Fibroblast of mammary gland (primary cell): ENCODE measurements at places on chromosomes 1 and 21.

DNA sequence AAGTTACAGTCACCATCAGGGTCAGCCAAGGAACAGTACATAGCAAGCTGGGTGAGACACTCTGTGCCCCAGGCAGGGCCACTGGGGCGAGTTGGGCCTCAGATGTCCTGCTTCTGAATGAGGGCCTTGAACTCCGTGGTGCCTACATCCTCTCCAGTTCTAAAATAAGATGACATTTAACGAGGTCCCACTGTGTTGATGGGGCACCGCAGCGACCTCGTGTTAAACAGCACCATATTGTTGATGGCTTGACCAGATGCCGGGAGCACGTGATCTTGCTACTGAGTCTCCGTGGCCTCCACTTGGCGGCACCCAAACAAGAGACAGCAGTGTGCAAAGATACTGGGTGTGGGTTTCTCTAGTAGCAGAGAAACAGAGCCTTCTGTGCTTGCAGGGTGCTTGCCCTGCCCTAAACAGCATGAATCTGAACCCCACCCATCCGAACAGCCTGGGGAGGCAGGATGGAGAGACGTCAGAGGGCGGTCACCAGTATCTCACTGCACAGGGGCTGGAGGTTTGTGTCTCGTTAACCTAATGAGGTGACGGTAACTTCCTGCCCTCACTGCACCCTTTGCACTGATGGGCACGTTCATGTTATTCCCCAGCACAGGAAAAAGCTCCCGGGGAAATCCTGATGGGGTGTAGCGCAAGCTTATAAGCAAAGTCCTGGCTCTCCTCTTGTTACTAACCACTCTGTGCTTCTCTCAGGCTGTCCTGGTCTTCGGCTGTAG lies 324.4 kb downstream of the AJAP1 start:
- DNase-seq: no peak

- DNase-seq: no peak
These were observed 11.1 kb downstream of the PRXL2B start for GRCh38 chr1:2597441-2598328.

DNA sequence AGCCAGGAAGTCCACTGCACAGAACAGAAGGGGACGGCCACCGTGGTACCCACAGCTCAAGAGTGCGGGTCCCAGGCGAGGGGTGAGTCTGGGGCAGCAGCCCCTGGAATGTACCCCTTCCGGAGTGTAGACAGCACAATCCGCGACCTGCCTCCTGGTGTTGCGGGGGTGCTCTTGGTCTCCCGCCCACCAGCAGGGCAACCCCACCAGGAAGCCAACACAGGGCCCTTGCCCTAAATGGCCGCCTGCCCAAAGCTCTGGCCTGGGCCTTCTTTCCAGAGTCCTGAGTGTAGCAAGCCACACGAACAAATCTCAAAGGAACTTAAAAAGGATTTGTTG lies 1.1 kb upstream of the SLC19A1 start:
- no peak for DNase-seq

DNA sequence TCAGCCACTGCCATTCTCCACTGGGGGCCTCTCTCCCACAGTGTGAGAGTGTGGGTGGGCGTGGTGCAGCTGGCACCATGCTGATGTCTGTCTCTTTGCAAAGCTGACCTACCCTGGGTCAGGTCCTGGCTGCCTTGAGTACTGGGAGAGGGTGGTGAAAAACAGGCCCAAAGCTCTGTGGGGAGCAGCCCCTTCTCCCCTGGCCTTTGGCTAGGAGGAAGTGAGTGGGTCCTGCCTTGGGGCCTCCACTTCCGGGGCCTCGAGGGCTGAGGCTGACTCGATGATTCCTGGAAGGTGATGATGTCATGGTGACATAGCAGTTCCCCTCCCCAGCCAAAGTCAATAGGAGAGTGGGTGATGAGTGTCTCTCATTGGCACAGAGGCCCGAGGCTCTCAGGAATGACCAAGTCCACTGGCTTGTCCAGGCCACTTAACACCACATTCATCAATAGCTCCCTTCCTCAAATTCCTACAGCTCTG lies 53.0 kb downstream of the IER5 start:
- DNase-seq: peak; percentile 97

GRCh38 chr1:160625725-160626498 lies 20.9 kb downstream of the SLAMF1 start:
- no peak for DNase-seq

GRCh38 chr1:17597651-17598050 lies 58.2 kb downstream of the ARHGEF10L start:
- DNase-seq: no peak

DNA sequence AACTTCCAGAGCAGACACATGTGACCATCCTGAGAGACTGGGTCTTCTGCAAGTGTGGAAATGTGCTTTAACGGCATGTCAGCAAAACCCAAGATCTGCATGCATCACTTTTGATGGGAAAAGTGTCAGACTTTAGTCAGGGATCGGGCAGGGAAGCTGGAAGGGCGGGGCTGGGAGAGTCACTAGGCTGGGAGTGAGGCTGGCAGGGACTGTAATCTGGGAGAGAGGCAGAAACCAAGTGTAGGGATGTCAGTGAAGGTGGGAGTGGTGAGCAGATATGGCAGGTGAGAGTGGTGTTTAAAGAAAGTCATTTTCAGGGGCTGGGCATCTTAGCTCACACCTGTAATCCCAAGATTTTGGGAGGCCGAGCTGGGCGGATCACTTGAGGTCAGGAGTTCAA lies 11.3 kb downstream of the CDA start:
- DNase-seq: no peak

- DNase-seq: peak; percentile 58
These were observed 71.5 kb upstream of the CXADR start for GRCh38 chr21:17441370-17441769.

- no peak for DNase-seq
These were observed 227.9 kb downstream of the TRABD2B start for GRCh38 chr1:47769295-47769694.
